ENCODE measurements at places on chromosomes 3 and 15.

GRCh38 chr3:183508821-183509220 lies 46.7 kb downstream of the KLHL6 start:
- DNase-seq: no peak

DNA sequence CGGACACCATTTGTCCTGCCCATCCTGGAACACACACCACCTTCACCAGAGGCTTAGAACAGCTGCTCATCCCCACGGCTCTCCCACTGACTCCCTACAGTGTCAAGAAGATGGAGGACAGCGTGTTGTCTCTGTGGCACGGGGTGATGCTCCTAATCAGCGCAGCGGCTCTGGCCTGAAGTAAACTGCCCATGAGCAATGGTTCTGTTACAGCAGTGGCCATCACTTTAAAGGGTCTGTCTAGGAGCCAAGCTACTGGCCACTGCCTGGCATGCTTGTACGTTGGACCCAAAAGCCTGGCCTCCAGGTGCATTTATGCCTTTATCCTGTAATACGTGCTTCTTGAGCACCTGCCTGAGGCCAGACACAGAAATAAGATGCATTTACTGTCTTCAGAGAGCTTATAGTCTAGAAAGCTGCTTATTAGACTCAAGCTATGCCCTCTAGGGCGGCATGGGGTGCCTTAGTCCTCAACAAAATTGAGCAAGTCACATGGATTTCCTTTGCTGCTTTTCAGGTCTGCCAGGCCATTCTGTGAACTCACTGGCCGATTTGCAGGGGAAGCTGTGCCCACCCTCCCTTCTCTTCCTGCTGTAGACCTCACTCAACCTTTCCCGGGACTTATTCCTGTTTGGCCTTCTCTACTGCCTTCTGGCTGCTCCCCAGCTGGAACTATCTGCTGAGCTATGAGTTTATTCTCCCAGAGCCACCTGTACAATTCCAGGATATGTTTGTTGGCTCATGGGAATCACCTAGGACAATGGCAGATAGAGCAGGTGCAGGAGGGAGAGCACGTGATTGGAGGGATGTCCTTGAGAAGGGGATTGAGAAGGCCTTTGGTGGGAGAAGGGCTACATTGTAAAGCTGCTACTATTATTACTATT lies 51.9 kb downstream of the STARD5 start:
- DNase-seq: no peak

GRCh38 chr3:183812761-183813445 lies 12.5 kb downstream of the MAP6D1 start:
- DNase-seq: no peak

DNA sequence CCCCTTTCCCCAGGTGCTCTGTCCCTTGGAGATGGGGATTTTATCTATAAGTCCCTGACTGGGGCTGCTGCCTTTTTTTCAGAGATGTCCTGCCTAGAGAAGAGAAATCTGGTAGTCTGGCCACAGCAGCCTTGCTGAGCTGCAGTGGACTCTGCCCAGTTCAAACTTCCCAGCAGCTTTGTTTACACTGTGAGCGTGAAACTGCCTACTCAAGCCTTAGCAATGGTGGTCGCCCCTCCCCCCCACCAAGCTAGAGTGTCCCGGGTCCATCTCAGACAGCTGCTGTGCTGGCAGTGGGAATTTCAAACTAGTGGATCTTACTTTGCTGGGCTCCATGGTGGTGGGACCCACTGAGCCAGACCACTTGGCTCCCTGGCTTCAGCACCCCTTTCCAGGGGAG lies 38.9 kb downstream of the TMEM266 start:
- DNase-seq: no peak

- DNase-seq: no peak
Observed at GRCh38 chr3:102714567-102714966, 279.8 kb downstream of the ZPLD1 start.

DNA sequence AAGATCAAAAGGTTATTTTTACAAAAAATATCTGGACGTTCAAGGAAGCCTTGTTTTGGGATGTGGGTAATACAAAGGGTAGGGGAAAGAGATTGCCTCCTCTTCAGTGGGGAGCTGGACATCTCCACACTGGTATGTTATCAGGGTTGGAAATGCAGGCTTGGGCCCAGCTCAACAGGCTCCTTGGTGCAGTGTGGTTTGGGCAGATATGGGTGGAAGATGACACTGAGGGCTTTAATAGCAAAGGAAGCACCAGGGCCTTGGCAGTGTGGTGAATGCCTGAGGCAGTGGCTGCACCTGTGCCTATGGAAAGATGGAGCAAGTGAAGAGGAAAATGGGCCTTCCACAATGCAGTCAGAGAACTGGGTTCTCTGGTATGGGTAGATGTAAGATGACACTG lies 11.2 kb upstream of the MED12L start:
- DNase-seq: no peak

DNA sequence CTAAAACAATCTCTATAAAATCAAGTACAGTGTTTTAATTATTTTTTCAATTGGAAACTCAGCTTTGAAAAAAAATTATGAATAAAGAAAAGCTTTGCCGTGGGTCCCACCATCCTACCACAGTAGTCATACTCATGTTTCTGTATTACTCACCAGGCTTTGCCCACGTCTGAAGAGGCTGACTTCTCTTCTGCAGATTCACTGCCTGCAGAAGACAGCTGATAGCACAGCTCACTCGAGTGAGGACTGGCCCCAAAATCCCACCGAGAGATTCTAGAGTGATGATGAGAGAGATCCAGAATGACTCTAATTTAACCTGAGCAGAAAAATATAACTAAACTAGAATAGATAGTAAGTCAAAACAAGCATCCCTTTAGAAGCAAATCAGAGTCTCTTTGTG lies 11.9 kb downstream of the C2CD4B start:
- DNase-seq: no peak

GRCh38 chr15:49041426-49041825 lies 4.8 kb downstream of the SECISBP2L start:
- no peak for DNase-seq

DNA sequence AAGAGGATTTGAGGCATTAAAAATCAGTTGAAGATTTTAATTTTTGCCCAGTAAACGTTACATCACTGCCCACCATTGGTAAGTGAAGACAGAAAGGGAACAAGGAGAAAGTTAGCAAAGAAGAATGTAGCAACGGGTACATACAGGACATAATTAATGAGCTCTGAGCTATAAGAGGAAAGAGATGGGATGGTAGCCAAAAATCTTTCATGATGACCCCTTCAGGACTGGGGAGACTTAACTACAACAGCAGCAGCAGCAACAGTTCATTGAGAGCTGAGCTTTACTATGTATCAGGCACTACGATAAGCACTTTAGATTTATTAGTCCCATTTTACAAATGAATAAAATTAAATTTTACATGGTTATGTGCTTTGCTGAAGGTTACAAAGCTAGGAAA lies 18.4 kb downstream of the EMC4 start:
- no peak for DNase-seq

- DNase-seq: no peak
Observed at GRCh38 chr3:36372534-36372935, 7.8 kb upstream of the STAC start.

GRCh38 chr15:70246623-70247220 lies 149.0 kb upstream of the TLE3 start:
- DNase-seq: no peak

- no peak for DNase-seq
Observed at GRCh38 chr3:186208296-186208989, 99.6 kb upstream of the ETV5 start.

DNA sequence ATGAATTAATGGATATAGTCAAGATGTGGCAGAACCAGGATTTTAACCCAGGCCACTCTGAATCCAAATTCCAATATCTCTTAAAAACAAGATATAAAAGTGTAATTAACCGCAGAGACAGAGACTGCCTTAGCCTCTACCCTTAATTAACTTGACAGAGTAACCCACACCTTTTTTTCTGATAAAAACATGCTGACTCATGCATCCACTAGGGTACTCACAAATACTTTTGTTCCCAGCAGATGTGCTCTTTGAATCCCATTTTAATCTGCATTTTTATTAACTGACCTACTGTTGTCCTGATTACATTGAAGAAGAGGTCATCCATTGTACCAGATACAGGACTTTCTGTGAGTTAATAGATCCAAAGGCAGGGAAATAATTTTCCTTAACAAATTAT lies 278.3 kb downstream of the CHL1 start:
- no peak for DNase-seq

GRCh38 chr15:94586099-94586498 lies 354.7 kb downstream of the MCTP2 start:
- no peak for DNase-seq

GRCh38 chr3:186965141-186965879 lies 35.0 kb downstream of the ST6GAL1 start:
- DNase-seq: no peak

DNA sequence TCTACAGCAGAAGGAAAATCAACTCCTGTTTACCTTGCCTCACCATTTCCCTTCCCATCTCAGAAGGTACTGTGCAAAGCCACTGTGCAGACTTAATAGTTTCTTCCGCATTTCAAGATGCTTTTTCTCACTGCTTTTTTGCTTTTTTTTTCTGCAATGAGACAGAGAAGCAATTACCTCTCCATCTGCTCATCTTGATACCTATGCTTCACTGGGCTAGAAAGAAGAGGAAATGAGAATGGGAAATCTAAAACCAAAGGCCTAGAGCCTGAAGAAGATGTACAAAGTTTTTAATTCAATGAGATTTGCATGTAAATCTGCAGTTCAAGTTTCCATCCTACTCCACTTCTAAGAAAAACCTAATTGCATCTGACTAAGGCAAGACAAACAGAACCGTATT lies 238.1 kb upstream of the SETMAR start:
- DNase-seq: no peak
